ENCODE measurements at places on chromosomes 5 and 9. TPM values are rescaled to one million over a fixed set of nuclear protein-coding genes. Genes with fewer than 3 reads are reported as not detected.

GRCh38 chr9:75894566-75894965, 4.1 kb downstream of the PCSK5 start:
- no peak for DNase-seq

- DNase-seq = peak; percentile 69
Measured at GRCh38 chr9:27426511-27427271, 97.4 kb upstream of the IFNK start.

DNA sequence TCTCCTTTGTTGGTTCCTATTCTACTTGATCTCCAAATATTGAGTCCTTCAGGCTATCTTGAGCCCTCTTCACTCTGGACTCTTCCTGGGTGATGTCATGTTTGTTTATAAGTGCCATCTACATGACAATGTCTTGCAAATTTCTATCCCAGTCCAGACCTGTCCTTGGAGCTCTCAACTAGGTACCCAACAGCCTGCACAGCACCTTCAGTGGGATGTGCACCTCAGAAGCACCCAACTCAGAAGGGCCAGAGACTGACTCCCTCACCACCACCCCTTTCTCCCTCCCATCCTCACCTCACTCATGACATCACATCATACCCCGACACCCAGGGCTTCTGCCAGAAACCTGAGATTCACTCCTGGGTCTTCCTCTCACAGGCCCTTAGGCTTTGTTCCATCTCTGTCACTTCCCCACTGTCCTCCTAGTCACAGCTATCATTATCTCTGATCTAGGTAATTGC, 14.4 kb downstream of the TXN start:
- no peak for DNase-seq

GRCh38 chr9:135971892-135972291, 10.7 kb upstream of the UBAC1 start:
- no peak for DNase-seq

- DNase-seq = no peak
Measured at GRCh38 chr9:114180696-114181606, 25.6 kb downstream of the COL27A1 start.

GRCh38 chr9:92483627-92484545, 1.6 kb upstream of the ASPN start:
- DNase-seq = no peak

DNA sequence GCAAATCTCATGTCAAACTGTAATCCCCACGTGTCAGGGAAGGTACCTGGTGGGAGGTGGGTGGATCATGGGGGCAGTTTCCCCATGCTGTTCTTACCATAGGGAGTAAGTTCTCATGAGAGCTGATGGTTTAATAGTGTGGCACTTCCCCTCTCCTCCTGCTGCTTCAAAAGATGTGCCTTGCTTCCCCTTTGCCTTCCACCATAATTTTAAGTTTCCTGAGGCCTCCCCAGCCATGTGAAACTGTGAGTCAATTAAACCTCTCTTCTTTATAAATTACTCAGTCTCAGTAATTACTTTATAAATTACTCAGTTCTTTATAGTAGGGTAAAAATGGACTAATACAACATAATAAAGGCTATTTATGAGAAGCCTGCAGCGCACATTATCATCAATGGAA, 7.1 kb upstream of the CNTRL start:
- DNase-seq = no peak

GRCh38 chr5:57163553-57164006, 10.3 kb upstream of the GPBP1 start:
- no peak for DNase-seq

GRCh38 chr5:74055486-74056106, 429.6 kb downstream of the ARHGEF28 start:
- no peak for DNase-seq

DNA sequence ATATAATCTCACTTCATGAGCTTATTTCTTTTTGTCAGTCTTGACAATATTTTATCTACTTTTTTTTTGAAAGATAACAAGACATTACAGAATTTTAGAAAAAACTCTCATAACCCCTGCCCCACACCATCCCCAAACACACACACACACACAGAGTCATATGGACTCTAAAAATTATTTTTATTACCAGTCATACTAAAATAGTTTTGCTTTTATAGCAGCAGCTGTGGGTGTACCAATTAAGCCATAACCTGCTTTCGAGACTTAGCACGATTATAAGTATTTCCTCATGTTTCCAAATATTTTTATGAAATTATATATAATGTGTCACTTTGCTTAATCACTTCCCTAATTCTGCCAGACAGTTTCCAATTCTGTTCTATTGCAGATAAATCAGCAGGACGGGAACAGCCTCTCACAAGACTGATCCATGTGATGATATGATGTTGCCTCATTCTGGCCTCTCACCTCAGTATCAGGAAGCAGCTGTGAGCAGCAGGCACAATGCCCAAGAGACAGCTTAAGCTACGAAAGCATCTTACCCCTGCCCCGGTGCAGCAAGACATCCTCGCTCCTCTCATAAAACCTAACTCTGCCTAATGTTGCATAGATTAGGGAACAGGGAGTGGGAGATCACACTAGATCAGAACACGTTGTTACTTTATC, 7.0 kb downstream of the PDCL start:
- no peak for DNase-seq

DNA sequence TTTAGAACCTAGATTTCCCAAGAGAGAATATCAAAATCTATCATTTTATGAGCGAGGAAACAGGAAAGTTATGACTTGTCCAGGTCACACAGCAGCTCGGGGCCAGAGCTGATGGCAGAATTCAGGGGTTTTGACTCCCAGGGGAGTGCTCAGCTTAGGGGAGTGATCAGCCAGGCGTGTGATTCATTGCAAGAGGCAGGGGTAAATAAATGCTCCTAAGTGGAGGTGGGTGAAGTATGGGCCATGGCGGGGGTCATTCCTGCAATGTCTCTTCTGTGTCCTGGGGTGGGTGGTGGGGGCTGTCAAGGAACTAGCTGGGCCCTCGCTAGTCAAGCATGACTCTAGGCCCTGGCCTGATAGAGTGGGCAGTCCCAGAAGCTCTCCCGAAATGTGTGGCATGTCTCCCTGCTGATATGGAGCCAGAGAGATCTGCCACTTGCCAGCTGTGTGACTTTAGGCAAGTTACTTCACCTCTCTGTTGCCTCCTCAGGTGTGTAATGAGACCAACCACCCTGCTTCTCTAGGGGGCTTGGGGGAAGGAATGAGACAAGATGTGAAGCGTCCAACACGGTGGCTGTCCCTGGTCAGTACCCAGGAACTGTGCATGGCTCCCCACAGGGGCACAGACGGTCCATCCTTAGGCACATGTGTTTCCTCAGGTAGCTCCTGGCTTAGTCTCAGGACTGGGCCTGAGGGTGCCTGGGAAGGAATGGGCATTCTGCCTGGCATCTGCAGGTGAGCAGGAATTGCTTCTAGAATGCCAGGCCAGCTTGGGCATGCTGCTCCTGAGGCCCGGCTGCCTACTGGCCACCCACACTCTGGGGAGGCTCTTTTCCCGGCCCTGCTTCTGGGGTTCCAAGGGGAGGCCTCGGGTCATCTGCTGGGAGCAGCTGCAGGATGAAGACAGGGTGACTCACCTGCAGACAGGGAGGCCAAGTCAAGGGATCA, 36.5 kb upstream of the SH3PXD2B start:
- DNase-seq = peak; percentile 83

DNA sequence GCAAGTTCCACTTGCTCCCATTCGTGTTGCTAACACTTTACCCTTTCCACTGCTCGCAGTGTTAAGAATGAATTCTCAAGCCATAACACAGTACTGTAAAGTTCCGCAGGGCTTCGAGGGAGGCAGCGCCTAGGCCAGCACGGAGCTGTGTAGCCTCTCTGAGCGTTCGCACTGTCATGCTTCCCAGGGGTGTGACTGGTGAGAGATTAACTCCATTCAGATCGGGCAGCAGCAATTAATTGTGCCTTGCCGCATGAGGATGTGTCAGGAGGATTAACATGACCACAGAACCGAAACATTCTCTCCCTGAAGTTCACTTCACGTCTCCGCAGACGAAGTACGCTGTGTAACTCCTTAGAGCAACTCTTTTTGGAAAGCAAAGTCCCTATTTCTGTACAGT, 23.2 kb downstream of the ZBTB34 start:
- DNase-seq = no peak

- peak; percentile 54 for DNase-seq
Measured at GRCh38 chr9:95511952-95512708, 4.6 kb downstream of the PTCH1 start.

DNA sequence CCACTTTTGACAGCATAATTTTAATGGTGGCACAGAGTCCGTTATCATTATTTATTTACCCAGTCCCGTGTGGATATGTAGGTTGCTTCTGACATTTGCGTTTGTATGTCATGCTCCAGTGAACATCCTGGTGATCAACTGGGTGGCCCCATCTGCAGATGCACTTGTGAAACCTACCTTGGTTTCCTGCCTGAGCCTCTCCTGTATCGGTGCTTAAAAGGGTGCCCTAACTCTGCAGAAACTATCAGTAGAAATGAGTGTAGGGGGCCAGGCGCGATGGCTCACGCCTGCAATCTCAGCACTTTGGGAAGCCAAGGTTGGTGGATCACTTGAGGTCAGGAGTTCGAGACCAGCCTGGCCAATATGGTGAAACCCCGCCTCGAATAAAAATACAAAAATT, 92.1 kb upstream of the IER5L start:
- no peak for DNase-seq

DNA sequence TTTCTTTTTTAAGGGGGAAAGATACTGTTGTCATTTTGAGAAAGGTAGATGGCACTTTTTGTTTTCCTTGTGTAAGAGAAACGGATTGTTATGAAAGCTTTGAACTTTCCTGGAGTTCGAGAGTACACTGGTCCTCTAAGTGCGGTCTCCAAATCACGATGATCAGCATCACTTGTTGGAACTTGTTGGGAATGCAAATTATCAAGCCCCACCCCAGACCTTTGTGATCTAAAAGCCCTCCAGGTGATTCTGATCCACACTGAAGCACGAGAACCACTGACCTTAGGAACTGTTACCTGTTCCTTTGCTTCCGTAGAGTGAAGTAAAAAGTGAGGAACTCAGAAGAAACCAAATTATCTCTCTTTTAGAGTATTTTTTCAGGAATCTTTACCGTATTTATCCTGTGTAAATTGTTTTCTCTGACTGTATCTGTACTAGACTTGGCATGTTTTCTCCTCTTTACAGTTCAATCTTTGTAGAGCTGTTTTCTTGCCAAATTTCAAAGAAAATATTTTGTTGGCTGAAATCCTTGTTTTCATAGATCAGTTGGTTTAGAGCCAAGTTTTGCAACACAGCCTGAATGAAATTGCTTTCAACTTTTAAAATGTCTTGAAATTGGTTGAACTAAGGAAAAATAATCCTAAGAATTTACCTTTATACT, 4.0 kb downstream of the MAT2B start:
- DNase-seq = peak; percentile 15

DNA sequence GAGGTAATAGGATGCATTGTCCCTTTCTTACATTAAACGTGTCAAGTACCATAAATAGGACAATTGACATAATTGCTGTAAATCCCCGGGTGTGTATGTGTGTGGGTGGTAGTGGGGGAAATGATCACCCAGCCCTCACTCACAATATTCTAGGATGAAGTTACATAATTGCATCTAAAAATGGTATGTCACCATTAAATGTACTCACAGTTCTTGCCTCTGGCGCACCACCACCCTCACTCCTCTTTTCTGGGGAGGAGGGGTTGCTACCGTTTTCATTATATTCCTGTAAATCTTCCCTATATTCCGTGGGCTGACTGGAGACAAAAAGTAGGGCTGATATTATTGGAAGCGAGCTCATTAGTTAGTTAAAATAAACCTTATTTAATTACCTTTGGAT, 563.8 kb downstream of the TLR4 start:
- no peak for DNase-seq

GRCh38 chr5:133523961-133524586, 88.3 kb downstream of the FSTL4 start:
- DNase-seq = no peak

- DNase-seq = no peak
Measured at GRCh38 chr9:75979362-75979761, 88.9 kb downstream of the PCSK5 start.

- no peak for DNase-seq
Measured at GRCh38 chr9:114484215-114484853, 20.9 kb downstream of the WHRN start.

DNA sequence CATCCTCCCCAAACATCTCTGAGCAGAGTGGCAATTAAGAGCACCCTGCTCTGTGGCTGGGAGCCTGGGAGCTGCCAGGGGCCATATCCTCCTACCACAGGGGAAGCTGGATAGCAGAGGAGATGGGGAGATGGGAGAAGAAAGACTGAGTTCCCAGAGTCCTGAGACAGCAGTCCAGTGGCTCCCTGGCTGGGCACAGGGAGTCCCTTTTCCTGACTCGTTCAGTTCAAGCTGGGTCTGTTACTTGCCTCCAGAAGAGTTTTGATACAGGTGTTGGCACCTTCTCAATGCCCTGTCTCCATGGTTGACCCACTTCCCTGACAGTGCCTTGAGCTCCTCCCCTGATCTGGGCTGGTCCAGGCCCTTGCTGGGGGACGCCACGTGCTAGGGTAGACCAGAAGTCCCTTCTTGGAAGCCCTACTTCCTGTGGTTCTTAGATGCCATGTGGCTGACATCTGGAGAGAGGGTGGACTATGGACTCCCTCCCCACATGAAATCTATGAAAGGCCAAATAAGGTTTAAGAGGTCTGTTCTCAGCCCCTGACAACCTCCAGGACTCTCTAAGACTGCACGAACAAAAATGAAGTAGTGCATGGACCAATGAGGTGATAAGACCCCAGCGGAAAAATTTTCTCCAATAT, 166.2 kb downstream of the AUH start:
- no peak for DNase-seq

DNA sequence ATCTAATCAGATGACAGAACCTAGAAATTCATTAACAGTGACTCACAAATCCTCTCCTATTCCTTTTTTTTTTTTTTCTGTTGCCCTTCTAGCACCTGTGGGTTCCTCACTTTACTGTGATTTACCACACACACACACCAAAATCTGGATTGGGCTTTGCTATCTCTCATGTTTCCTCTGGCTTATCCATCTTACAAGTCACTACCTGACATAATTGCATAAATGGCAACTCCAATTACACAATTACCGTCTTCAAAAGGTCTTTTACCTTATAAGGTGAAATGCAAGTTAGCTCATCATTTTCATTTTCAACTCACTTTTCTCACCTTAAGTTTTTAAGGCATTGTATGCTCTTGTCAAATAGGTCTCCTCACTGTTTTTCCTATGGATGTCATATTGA, 426.3 kb upstream of the MEF2C start:
- DNase-seq = no peak

- no peak for DNase-seq
Measured at GRCh38 chr5:68000805-68001204, 214.8 kb upstream of the PIK3R1 start.

DNA sequence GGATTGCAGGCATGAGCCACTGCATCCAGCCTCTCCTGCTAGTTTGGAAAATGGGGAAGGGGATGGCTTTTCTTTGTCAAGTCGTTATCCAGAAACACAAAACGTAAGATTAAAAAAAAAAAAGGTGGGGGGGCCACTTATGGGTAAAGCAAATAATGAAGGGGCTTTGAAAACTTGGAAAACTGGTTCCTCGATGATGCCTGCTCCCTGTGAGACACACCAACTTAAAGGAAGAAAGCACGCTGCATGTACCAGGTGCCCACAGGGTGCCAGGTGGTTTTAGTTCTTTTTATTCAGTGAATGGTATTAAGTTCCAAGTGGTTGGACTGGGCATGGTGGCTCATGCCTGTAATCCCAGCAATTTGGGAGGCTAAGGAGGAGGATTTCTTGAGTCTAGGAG, 170.1 kb downstream of the GOLPH3 start:
- no peak for DNase-seq

Gene TRIM14
- total RNA-seq = 8.9 TPM

Gene F2R
- 221 TPM for total RNA-seq

Gene PROB1
- 0.55 TPM for total RNA-seq

Gene CSF1R
- 1.1 TPM for total RNA-seq

Gene CCDC183
- not detected for total RNA-seq

Gene PCDHB4
- not detected for total RNA-seq

Gene TOR4A
- total RNA-seq = 41.7 TPM

Gene SLC4A9
- not detected for total RNA-seq

Gene PRLR
- not detected for total RNA-seq

Gene EMB
- total RNA-seq = 12.7 TPM

Data from G401 (cell line).